Thoracic aorta (tissue), 2 donors: ENCODE measurements at places on chromosomes 6 and 20.

- peak; percentile 9 for DNase-seq
These were observed 24.1 kb upstream of the ROS1 start for GRCh38 chr6:117449549-117450439.

GRCh38 chr20:53040693-53041589 lies 68.8 kb downstream of the TSHZ2 start:
- no peak for DNase-seq

GRCh38 chr20:44856442-44856841 lies 29.1 kb upstream of the YWHAB start:
- no peak for DNase-seq

DNA sequence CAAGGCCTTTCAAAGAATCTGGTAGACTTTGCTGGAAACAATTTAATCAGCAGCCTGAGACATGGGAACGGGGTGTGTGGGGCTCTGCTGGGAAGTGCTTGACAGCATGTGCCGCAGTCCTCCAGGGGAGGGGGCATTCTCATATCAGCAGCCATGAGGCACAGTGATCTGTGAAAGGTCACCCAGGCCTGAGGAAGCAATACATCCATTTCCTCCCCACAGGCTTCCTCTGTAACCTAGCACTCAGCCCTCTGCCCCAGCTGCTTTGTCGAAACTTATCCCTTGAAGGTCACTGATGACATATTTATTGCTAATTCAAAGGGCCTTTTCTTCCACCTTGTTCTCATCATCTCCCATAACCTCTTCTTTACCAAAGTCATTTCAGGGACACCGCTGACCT lies 103.3 kb downstream of the TNFAIP3 start:
- no peak for DNase-seq

DNA sequence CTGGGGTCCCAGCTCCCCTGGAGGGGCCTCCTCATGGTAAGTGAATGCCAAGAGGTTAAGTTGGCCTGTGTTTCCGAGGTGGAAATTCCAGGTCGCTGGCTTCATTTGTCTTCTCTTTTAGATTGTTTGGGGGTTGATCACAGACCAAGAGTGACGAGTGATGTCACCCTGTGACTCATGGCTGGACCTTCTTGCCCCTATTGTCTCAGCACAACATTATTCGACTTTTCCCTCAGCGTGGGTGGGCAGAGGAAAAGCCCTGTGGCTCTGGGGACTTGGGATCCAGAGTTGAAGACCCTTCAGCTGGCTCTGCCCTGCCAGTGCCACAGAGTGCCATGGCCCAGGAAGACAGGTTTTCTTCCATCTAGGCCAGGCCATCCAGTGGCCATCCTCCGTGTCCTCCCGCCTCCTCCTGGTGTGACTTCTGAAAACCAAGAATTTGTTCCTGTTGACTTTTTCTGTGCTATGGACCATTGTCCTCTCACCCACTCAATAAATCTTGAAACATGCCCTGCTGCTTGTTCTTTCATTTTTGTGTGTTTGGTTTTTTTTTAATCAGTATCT lies 15.4 kb upstream of the SNHG17 start:
- DNase-seq: no peak

DNA sequence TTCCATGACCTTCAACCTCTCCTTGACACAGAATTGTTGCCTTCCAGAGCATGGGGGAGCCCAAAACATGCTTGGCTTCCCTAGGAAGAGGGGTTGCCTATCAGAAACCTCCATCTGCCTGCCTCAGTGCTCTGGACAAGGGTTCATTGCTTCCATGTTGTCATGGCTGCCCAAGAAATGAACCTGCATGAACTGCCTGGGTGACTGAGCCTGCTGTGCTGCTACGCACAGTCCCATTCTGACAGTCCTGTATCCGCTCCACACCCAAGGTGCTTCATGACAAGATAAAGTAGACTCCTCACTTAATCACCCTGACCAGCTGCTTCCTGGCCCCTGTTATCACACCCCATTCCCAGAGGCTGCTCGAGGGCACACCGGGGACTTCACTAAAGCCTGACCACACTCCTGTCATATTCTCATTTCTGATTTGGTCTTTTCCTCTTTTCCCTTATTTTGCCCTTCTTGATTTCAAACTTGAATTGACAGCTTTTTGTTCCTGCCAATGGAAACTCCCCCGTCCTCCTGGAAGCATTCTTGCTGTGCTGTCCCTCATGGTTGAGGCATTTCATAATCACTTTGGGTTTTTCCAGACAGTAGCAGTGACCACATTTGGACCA lies 31.9 kb downstream of the GMPR start:
- no peak for DNase-seq

- DNase-seq: no peak
These were observed 17.8 kb upstream of the SLC32A1 start for GRCh38 chr20:38706509-38706908.

DNA sequence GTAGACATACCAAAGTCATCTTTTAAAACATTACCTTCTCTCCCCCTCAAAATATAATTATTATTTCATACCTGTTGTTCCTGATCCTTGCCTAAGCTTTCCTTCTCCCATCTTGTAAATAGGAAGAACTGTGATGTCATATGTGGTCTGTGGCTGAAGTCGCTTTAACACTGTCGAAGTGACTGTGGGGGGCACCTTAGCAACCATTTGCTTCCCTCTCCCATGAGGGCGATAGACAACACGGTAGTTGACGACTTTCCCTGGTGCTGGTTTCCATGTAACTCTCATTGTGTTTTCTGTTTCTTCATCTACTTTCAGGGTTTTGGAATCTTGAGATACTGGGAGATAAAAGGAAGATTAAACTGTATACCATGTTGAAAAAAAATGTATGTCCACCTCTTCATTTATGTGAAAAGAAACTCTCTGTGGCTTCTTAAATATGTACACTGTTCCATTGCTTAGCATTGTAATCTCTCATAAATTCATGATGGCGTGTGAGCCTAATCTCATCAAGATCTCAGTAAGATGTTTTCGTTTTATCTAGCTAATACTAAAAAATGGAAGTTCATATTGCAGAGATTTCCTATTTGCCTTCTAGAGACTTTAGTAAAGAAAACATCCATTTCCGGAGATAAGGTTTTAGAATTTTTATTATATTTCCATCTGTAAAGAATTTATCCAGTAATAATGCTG lies 49.5 kb downstream of the COL12A1 start:
- DNase-seq: no peak

GRCh38 chr6:44068607-44069296 lies 58.5 kb downstream of the MRPL14 start:
- DNase-seq: no peak

GRCh38 chr6:14206391-14206790 lies 88.8 kb downstream of the CD83 start:
- no peak for DNase-seq

- no peak for DNase-seq
These were observed 141.6 kb downstream of the CD24 start for GRCh38 chr6:106832766-106833510.

GRCh38 chr6:95768539-95768938 lies 191.2 kb downstream of the MANEA start:
- DNase-seq: no peak

DNA sequence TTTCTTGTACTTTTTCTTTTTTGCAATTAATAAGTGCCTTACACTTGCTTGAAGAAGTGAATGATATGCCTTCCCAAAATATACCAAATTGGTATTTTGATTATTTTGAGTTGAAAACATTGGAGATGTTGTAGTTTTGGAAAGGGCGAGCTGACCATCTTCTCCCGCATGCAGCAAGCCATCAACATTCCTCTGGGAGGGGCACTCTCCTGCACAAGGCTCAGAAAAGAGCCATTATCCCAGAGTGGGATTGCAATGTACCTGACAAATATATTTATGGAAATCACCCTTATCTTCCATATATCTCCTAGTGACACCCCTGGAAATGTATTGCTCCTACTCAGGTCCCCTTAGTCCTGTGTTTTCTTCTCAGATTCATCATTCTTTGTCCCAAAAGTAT lies 22.8 kb upstream of the PNRC1 start:
- no peak for DNase-seq

DNA sequence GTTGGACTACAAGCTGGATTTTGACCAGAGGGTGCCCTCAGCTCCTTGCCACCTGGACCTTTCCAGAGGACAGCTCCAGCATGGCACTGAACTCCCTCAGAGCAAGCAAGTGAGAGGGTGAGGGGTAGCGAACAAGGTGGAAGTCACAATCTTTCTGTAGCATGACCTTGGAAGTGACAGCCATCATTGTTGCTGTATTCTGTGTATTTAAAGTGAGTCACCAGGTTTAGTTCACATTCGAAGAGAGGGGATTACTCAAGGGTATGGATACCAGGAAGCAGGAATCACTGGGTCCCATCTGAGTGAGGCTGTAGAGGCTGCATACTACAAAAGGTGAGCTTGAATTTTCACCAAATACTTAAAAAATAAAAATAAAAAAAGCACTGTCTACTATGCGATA lies 280.0 kb upstream of the SPTLC3 start:
- no peak for DNase-seq

DNA sequence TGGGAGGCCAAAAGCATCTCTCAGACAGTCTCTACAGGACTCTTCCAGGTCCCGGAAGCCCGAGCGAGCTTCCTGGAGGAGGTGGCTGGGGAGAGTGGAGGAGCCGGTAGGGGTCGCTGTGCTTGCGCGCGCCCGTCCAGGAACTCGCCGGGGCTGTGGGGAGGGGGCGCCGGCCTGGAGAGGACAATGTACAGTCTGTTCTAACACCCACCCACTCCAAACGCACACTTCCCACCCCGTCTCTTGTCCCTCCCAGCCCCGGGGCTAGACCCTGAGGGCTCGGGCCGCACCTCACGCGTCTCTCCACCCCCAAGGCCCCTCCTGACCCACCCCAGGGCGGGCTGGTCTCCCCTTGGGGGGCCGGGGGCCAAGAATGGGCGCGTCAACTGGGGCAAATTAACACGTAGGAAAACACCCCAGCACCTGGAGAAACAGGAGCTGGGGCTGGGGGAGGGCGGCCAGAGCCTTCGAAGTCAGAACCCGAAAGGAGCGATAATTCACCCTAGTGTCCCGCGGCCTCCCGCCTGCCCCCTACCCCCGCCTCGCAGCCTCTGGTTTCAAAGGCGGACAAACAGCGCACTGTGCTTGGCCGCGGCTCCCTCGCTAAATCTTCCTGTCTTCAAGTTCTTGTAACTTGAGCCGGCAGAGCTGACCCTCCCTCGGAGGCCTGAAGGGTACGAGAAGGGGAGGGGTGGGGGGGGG lies 103.2 kb upstream of the FOXP4 start:
- DNase-seq: no peak

GRCh38 chr6:73688351-73688750 lies 7.7 kb upstream of the CD109 start:
- DNase-seq: no peak

DNA sequence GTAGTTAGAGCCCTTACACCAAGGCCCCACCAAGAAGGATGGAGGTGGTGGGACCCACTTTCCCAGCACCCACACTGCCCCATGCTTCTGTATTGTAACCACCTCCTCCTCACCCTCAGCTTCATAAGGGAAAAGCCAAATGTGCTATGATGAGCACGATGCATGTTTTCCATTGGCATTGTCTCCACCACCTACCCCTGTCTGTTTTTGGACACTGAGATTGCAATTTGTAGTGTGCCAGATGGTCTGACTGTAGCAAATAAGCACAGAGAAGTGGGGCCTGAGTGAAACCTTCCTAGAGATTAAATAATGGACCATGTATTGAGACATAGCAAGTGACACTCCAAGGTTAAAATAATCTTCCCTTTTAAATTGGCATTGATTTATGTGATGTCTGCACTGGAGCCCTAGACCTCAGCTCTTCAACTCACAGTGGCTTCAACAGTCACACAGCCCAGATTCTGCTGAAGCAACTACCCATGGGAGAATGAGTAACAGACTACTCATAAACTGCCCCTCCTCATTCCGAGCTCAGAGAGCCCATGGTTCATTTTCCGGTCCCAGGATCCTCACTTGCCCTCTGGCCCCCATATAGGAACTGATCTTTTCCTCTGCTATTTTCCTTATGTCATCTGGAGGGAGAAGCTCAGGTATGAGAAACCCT lies 177.9 kb downstream of the COL9A1 start:
- DNase-seq: no peak

GRCh38 chr6:12203001-12203400 lies 87.2 kb upstream of the EDN1 start:
- no peak for DNase-seq

DNA sequence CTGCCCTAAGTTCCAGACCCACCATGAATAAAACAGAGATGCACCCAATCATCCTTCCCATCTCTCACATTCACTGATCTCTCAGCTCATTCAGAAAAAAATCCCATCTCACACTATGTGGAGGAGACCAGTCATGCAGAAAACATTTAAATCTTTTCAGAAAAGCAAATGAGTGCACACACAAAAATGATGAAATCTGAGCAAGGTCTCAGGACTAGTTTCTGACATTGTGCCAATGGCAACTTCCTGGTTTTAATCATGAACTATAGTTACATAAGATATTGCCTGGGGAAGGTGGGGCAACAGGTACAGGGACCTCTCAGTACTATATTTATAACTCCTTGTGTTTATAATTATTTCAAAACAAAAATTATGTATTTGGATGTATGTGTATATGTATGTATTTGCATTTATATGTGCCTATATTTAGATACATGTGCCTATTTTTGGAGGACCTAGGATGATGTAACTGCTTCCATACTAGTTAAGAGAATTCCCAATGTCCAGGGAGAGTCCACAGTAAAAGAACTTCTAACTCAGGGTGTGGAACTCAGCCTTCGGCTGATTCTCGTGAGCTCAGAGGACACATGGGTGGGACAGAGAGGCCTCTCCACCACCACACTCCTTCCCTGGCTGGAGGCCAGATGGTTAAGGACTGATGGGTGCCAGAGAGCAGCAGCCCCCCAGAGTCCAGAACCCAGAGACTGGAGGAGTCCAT lies 71.7 kb upstream of the MAP3K4 start:
- no peak for DNase-seq

DNA sequence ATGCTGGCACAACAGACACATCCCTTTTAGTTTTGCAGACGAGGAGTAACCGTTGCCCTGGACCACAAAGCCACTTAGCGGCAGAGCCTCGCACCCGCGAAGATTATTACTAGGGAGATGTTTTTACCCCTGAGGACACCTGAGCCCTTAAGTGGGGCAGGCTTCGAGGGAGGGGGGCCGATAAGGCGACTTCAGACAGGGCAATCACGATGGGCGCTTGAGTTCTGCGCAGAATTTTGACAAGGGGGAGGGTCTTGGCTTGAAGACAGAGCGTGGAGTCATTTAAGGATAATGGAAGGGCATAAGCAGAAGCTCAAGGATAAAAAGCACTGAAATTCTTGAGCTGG lies 650 bp upstream of the TTK start:
- no peak for DNase-seq
